ENCODE measurements at places on chromosomes 11 and 22. TPM values are rescaled to one million over a fixed set of nuclear protein-coding genes. Genes with fewer than 3 reads are reported as not detected.

DNA sequence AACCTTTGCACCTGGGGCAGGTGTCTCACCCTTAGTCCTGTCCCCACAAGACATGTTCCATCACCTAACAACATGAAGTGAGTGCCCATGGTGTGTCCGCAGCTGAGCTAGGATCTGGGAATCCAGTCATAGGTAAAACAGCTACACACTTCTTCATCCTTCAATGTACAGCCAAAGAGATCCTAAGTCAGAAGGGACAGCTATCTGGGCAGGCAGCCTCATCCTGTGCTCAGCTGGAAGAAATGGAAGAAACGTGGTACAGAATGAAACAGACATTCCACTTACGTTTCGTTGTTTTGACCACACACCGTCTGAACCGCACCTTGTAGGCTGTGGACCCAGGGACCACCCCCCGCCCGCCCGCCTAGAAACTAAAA, 30.8 kb downstream of the PDGFB start:
- DNase-seq: no peak

GRCh38 chr22:41833369-41834004, 582 bp downstream of the SREBF2 start:
- peak; percentile 59 for DNase-seq

DNA sequence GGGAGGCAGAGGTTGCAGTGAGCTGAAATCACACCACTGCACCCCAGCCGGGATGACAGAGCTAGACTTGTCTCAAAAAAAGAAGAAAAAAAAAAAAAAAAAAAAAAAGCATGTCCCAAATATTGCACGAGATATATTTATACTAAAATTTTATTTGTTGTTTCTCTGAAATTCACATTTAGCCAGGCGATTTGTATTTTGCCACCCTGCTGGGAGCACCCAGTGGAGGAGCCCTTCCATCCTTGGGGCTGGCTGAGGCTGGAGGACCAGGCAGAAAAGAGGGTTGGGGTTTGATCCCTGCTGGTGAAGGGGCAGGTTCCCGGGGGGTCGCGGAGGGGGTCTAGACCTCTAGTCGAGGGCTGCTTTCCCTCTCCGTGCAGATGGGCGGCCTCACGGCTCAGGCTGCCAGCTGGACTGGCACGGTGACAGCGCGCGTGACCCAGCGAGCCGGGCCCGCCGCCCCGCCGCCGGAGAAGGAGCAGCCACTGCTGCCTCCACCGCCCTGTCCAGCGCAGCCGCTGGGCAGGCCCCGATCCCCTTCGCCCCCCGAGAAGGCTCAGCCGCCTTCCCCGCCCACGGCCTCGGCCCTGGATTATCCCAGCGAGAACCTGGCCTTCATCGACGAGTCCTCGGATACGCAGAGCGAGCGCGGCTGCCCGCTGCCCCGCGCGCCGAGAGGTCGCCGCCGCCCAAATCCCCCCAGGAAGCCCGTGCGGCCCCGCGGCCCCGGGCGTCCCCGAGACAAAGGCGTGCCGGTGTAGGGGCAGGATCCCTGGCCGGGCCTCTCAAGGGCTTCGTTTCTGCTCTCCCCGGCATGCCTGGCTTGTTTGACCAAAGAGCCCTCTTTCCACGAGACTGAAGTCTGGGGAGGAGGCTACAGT, 952 bp upstream of the CATSPERZ start:
- no peak for DNase-seq

DNA sequence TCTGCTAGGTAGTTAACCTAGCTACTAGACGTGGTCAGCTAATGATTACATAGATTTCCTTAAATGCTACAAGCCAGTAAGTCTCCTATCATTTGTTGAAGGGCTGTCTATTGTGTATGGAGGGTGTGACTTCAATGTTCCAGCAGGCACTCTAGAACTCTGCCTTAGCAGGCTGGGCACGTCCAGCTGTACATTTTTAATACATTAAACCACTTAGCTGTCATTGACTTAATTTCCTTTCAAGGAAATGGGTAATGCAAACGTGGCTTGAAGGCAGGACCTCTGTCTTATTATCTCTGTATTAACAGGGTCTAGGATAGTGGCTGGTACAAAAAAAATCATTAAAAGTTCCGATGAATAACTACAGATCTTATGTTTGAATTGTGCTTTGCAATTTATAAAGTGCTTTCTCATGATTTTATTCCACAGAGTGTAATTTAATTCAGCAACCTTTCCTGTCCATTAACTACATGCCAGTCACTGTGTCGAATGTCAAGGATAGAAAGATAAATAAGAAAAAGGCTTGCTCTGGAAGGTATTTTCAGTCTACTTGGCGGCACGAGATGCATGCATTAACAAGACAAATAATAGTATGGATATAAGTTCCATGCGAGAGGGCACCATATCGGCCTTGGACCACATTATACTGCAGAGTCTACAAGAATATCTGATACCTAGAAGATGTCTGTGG, 60.3 kb downstream of the APOL3 start:
- DNase-seq: no peak

GRCh38 chr22:31615940-31616314, 46.1 kb downstream of the PISD start:
- no peak for DNase-seq

DNA sequence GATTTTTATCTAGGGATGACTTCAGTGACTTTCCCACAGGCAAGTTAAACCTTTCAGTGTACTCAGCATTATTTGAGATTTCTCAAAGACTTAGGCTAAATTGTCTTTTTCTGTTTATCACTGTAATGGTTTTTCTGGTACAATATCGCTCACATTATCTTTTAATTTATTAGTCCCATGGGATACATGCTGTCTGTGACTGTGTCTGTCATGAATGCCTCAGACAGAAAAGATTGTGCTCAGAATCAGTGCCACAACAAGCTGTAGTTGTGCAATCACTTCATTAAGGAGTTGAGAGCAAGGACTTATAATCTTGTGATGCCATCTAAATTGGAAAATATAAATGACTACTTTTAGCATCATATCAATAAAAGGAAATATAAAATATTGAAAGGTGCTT, 2374.2 kb upstream of the RAG2 start:
- no peak for DNase-seq

The EIF3M gene
- 276 TPM for total RNA-seq

The APOL4 gene
- total RNA-seq: 0.99 TPM

DNA sequence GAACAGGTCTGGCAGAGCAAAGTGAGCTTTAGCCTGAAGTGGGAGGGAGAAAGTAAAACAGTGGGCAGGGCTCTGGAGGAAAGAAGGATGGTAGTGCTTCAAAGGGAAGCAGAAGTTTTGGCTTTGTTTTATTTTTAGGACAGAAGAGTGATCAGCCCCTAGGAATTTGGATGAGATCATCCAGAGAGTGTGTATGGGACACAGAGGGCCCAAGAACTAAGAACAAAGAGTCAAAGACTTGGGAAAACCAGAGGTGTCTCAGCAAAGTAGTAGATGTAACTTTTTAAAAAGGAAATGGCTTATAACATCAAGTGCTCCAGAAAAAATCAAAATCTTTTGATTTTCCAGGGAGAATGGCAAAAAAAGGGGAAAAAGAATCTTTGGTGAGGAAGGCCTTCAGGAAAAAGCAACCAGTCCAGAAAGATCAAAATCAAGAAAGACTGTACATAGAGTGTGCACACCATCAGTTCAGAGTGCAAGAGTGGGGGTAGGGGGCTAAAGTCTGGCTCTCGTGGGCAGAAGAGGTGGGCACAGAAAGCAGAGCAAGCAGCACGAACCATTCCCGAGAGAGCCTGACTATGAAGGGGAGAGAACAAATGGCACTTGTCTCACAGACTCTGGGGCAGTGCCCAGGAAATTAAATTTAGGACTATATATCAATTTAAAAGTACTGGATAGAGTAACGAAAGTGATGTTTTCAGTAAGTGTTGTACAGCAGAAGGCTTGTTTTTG, 30.0 kb downstream of the MAPK1 start:
- DNase-seq: no peak

GRCh38 chr11:33667819-33668467, 32.7 kb downstream of the C11orf91 start:
- DNase-seq: no peak

GRCh38 chr11:32852207-32852606, 22.5 kb downstream of the PRRG4 start:
- DNase-seq: no peak
